Psoas muscle (tissue), 8 donors: ENCODE measurements at places on chromosomes 7 and 10.
A peak's percentile ranks its signal among the peaks of the same experiment; 100 is the strongest.

DNA sequence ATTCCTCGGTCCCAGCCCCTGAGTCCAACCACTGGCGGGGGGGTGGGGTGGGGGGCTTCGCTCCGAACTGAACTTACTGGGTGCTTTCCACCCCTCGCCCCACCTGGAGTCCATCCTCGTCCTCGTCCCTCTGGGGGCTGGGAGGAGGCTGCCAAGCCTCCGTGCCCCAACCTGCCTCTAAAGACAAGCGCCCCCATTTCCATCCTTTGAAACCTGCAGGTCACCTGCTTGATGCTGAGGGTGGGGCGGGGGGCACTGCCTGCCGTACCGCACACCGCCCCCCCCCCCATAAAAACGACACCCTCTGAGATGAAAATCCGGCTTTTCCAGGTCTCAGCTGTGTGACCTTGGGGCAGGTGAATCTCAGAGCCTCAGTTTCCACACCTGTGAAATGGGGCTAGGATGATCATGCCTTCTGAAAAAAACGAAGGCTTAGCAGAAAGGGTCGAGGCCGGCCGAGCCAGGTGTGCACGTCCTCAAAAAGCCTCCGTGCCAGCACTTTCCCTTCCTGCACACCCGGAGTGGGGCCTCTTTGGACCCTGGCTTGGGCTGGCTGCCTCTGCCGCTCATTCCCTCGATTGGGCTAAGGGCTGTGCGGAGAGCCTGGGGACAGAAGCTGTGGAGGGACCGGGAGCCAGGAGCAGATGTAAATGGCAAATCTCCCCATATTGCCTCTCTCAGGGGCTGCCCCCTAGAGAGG, 967 bp downstream of the ELFN1 start:
- DNase-seq = peak; percentile 38

DNA sequence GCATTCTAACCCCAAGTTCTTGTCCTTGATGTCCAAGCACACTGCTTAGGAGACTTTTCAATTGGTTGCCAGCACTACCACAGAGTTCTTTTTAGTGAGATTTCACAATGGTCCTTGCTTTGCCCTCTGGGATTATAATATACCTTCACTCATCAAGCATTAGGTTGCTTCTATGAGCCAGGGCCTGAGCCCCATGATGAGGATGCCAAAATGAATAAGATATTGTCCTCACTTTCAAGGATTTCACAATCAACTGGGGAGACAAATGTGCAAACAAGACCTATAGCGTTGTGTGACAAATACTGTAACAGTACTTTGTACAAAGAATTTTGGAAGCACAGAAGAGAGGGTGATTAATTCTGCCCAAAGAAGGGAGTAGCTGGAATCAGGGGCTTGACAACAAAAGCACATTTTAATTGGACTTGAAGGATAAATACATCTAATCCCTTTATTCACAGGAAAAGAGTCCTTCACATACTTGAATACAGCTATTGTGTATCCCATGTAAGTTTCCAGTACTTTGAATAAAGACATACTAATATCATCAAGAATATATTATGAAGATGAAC, 263.6 kb upstream of the LRRN3 start:
- DNase-seq = no peak

GRCh38 chr10:60140651-60141632, 234.6 kb upstream of the CCDC6 start:
- DNase-seq = no peak

DNA sequence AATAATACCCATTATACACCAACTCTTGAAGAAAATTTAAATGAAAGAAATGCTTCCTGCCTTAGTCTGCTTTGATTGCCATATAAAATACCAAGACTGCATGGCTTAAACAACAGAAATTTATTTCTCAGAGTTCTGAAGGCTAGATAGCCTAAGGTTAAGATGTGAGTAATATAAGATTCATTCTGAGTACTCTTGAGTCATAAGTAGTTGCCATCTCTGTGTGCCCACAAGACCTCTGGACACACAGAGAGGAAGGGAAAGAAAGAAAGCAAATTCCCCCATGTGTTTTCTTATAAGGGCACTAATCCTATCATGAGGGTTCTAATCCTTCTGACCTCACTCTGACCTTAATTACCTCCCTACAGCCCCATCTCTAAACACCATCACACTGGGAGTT, 201.2 kb downstream of the PTN start:
- no peak for DNase-seq

- DNase-seq = peak; percentile 10
Measured at GRCh38 chr10:46287846-46288477, 1.2 kb downstream of the ANTXRL start.

DNA sequence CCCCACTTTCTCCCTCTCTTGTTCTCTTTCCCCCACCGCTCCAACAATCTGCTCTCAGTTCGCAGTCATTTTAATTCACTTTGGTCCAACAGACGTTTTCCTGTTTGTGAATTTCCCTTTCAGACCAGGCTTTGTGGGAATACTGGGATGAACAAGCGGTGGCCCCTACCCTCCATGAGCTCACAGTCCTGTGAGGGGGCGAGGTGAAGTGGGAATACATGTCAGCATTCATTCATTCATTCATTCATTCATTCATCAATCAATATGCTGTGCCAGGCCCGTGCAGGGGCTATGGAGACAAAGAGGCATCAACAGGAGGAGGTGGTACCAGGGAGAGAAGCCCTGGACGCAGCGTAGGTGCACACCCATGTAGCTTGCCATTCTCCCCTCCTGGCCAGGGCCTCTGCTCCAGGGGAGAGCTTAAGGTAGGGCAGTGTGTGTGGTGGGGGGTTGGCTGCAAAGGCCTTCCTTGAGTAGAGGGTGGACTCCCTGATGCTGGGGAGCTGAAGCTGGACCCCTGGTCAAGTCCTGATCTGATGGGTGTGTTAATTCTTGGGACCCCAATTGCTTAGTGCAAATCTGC, 16.1 kb downstream of the PRF1 start:
- DNase-seq = no peak

GRCh38 chr10:58467931-58468635, 44.6 kb upstream of the BICC1 start:
- DNase-seq = no peak

- no peak for DNase-seq
Measured at GRCh38 chr7:95470452-95470851, 15.3 kb upstream of the ASB4 start.

GRCh38 chr10:125984346-125984745, 88.0 kb downstream of the FANK1 start:
- no peak for DNase-seq

DNA sequence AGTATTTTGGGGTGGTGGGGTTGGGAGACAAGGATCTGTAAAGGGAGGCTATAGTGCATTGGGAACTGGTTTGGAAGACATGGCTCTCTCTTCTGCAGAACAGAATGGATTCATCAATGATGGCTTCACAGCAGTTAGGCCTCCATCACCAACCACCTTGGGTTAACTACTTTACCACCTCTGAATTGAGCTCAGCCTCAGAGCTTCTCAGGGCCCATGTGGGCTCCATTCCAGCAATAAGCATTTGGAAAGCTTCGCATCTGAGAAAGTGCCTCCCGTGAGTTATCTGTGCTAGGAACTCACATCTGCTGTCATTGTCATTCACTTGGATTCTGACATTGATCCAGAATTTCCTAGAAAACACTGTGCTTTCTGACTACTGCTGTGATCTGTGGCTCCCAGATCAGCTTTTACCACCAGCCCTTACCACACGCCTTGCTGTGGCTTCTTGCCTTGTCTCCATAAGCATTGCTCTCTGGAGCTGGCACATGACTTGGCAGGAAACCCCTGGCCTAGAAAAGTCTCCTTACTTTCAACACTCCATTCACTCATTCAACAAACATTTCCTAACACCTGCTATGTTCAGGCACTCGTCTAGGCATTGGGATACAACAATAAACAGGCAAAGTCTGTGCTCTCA, 70.7 kb upstream of the ADO start:
- DNase-seq = no peak

DNA sequence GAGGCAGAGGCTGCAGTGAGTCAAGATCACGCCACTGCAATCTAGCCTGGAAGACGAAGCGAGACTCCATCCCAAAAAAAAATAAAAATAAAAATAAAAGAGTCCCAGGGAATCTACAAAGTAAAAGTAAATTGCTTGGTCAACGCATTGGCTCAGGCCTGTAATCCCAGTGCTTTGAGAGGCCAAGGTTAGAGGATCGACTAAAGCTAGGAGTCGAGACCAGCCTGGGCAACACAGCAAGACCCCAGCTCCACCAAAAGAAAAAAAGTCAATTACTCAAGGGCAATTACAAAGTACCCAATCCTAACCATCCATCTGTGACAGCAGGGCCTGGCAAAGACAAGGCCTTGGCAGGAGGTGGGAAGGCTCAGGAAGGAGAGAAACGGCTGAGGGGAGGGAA, 127.6 kb upstream of the CALN1 start:
- DNase-seq = no peak

DNA sequence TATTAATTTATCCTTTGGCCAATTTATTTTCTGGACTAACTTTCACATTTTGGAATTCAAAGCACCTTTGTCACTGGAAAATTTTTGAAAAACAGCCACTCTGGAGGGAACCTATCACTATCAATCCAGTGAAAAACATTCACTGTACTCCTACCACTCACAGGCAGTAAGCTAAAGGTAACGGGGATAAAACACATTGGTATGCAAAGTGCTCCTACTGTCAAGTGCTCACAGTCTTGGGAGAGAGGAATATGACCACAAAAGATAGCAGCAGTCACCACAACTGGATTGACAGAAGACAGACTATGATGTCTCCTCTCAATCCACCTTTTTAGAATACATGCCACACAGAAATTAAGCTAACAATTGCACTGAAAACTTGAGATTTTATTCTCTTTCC, 13.3 kb downstream of the GSAP start:
- DNase-seq = no peak

- DNase-seq = no peak
Measured at GRCh38 chr7:154690411-154690810, 312.5 kb downstream of the PAXIP1 start.

GRCh38 chr7:95725205-95725604, 47.1 kb upstream of the DYNC1I1 start:
- no peak for DNase-seq

DNA sequence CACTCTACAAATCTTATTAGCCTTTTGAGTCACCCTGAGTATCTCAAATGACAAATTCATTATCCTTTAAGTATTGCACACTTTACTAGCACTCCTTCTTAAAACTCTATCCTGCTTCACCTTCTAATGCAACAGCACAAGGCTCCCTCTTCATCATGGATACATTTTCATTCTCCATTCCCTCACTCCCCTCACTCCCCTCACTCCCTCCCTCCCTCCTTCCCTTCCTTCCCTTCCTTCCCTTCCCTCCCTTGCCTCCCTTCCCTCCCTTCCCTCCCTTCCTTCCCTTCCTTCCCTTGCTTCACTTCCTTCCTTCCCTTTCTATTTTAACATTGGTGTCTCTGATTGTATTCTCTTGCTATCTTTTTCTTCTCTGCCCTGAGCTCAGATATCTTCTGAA, 130.5 kb downstream of the PCLO start:
- DNase-seq = no peak

GRCh38 chr7:4167385-4167910, 514.6 kb upstream of the FOXK1 start:
- no peak for DNase-seq

DNA sequence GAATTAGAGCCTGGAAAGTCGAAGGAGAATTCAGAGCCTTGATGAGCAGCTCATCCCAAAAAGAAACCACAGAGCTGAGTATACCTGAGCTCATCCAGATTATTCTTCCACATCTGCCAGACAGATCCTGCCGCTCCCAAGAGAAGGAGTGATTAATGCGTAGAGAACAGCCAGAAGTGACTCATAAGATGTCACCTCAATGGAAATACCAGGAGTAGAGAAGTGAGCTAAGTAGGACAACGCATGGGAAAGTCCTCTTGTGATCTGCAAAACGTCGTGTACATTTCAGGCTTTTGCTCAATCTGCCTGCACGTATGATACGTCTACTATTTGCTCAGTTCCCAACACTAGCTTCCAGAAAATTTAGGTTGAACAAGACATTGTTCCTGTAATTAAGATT, 230.5 kb upstream of the AUTS2 start:
- no peak for DNase-seq

DNA sequence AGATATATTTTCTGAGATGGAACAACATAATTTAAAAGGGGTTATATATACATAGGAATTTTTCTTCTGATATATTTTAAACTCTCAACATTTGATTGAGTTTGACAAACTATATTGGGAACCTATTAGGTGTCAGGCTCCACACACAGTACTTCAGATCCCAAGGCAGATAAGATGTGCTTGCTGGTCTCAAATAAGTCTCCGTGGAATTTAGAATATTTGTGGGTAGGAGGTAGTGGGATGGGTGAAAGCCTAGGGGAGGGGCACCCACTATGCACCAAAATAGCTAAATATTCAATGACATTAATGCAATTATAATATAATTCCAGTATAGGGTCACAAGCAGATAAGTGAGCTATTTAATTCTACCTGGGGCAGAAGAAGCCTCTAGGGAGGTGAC, 81.5 kb downstream of the ARL4A start:
- DNase-seq = no peak

DNA sequence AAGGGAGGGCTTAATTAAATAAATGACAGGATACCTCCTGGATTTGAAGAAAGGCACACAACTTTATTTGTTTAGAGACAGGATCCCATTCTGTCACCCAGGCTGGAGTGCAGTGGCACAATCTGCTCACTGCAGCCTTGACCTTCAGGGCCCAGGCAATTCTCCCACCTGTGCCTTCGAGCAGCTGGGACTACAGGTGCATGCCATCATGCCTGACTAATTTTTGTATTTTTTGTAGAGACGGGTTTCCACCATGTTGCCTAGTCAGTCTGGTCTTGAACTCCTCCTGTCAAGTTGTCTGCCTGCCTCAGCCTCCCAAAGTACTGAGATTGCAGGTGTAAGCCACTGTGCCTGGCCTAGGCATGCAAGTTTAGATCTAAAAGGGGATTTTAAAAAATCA, 272.7 kb upstream of the MBL2 start:
- no peak for DNase-seq

DNA sequence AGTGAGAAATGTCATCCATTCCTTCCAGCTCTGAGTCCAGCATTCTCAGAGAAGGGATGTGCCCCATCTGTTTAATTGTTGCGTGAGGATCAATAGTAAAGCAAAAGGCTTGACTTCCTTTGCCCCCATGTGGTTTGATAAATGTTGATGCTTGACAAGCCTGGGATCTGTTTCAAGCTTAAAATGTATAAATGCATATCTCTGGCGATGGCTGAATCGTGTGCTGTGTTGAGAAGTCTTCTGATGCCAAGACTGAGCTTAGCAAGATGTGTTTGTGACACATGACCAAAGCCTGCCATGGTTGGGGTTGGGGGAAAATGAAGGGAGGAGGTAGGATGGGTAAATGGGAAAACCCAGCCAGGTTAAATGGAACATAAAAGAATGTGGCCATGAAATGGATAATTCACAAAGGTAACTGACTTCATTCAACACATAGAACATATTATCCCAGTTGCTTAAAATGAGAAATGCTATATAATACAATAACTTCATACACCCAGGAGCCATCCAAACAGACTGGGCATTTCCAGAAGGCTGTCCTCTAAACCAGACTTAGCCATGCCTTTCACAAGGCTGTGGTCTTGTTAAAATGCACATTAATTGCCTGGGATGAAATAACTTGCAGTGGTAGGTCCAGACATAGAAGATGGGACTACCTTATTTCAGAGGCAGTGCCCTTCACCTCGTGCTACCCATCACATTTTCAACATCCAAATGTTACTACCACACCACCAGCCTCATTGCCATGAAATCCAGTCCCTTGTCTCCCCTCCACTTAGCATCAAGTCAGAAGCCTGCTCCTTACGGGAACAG, 147.3 kb upstream of the PDE1C start:
- DNase-seq = no peak
